ENCODE measurements at places on chromosomes 13 and 19.

DNA sequence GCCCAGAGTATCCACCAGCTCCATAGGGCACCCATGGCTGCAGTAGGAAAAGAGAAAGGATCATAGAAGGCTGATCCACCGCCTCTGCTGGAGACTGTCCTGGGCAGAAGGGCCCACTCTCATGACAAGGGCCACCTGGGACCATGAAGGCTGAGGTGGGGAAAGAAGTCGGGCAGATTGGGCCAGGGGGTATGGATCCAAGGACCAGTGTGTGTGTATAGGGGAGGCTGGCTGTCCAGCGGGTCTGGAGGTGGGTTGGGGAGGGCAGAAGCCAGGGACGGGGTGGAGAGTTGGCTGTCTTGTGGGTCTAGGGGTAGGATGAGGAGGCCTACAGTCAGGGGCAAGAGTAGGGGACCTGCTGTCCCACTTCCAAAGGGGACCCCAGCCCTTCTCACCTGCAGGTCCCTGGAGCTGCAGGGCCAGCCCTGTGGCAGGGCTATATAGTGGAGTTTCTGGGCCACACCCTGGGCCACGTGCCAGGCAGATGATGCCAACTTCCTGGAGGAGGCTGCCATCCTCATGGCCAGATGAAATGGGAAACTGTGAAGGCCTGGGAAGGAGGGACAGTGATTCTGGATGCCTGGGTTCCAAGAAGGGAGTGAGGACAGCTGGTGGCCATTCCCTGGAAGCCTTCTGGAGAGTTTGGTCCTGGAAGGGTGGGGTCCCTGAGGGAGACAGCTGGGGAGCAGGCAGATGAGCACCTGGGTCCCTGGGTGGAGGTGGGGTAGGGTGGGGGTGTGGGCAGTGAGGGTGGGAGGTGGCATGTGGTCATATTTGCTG, at the start of gene FCGBP:
Gene FCGBP, minus strand, starts transcription at position 51 of the 780 bp plus-strand sequence.
- no peak for DNase-seq

DNA sequence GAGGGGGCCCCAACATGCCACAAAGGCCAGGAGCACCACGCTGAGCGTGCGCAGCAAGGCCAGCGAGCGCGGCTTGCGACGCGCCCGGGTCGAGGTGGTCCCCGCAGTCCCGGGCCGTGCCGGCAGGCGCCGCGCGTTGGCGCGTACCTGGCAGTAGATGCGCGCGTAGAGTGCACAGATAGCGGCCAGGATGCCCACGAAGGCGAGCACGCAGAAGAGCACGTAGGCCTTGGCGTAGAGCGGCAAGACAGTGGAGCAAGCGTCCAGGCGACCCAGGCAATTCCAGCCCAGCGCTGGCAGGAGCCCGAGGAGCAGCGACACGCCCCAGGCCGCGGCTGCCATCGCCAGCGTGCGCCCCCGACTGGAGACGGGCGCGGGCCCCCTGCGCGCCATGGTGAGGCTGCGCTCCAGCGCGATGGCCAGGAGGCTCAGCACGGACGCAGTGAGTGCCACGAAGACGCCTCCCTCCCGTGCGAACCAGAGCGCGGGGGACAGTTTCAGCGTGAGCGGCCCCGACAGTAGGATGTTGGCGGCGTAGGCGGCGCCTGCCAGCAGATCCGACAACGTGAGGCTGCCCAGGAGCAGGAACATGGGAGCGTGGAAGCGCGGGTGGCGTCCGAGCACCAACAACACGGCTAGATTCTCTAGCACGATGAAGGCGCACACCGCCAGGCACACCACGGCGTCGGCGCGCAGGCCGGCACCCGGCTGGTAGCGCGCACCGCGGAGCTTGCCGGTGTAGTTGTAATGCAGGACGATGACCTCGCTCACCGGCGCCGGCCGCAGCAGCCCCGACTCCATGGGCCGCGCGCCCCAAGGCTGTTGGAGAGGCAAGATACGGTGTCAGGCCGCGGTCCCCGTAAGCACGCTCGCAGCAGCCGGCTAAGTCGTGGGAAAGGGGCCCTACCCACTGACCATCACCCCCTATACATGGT, 2.8 kb downstream of the S1PR5 start:
- DNase-seq = no peak

DNA sequence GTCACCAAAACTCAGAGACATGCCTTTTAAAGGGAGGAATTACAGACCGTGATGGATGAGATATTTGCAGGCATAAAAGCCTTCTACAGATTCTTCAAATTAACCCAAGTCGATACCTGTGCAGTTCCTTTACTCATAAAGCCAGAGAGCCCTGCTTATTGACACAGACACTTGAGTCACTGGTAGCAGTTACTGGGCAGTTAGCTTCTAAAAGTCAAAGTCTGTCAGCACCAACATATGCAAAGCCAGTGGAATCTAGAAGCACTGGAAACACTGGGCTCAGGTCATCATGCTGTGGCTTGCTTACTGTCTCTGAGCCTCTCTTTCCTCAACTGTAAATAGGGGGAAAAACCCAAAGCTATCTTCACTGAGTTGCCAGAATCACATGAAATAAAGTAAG, 25.7 kb upstream of the LRCH1 start:
- DNase-seq = no peak

DNA sequence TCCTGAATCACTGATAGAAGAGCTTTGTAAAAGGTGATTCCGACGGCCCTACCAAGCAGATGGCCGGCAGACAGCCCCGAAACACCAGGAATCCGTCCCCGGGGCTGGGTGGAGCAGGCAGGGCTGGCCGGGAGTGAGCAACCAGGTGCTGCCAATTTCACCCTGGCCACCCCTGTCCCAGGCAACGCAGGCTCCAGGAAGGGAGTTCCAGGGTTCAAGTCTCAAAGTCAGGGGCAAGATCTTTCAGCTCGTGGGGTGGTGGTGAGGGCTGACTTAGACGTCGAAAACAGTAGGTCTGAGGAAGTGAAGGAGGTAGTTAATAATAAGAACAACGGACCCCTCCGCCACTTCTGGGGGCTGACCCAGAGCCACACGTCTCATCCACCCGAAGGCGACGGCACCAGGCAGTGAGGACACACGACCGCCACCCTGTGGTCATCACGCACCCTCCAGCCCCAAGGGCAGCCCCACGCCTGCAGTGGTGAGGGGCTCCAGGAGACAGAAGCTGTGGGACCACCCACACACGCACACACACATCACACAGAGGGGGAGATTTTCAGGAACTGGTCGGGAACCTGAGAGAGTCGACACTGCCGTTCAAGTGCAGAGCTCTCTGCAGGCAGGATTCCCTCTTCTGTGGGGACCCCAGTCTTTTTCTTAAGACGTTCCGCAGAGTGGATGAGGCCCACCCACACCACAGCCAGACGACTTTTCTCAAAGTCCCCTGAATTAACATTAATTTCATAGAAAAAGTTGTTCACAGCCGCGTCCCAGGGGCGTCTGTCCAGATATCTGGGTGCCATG, 67.2 kb downstream of the SPACA7 start:
- DNase-seq = no peak

- no peak for DNase-seq
Observed at GRCh38 chr13:53920916-53921315, 892.3 kb downstream of the OLFM4 start.

DNA sequence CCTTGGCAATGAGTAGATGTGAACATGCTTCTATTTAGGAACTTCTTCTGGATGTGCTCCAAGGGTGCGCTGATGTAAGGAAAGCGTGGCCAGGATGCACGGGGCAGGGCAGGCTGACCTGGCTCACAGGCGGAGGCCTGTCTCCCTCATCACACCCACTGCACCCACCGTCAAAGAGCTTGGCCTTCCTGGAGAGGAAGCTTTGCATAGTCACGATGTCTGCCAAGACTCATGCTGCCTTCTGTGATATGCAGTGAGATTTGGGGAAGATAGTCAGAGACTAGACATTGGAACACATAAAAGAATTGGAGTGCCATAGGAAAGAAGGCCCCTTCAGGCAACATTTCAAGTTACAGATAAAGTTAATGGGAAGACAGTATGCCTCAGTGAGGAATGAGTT, 82.0 kb downstream of the MYO16 start:
- DNase-seq = no peak

- peak; percentile 14 for DNase-seq
Observed at GRCh38 chr19:54660964-54661363, 1.8 kb upstream of the LILRB4 start.

DNA sequence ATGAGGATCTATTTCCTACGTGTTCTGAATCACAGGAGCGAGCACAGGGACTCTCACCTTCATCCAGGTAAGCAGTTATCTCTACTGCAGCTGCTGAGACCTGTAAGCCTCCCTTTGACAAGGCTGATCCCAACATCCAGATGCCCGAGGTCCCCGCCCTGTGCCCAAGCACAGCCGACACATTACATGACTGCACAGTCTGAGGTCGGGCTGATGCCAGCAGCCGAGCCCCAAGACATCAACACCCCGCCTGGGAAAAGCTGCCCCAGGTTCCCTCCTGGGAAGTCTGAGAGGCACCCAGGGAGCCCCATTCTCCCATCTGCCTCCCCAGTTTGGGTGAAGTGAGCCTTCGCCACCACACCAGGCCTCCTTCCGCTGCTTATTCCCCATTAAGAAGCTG, 95.9 kb downstream of the COL4A1 start:
- DNase-seq = no peak

DNA sequence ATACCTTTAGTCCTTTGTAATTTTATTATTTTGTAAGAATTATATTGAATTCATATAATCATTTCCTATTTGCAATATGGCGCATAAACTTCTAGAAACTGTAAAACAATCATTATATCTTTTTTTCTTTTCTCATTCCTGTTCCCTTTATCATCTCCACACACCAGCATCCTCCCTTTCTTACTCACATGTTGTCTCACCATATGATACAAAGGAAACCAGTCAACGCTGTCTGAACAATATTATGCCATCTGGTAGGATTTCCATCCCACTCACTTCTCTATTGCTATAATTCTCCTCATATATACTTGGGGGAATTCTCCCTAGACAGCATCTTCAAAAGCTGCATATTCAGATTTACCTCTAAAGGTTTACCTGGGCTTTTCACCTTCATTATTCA, 389.8 kb downstream of the NDFIP2 start:
- no peak for DNase-seq

DNA sequence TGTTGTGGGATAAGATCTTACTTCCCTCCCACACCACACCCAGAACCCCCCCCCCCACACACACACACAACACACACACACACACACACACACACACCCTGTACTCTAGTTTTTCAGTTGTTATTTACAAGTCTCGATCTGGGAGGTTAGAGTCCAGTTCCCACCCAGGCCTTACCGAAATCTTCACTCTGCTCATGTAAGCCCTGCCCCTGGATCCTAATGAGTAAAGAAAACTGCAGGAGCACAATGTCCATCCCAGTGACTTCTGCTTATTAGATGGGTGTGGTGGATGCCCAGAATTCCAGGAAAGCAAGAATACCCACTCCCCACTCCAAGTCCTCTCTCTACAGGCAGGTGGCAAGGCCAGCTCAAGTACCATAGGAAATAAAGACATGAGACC, 23.0 kb downstream of the STARD13 start:
- DNase-seq = no peak

DNA sequence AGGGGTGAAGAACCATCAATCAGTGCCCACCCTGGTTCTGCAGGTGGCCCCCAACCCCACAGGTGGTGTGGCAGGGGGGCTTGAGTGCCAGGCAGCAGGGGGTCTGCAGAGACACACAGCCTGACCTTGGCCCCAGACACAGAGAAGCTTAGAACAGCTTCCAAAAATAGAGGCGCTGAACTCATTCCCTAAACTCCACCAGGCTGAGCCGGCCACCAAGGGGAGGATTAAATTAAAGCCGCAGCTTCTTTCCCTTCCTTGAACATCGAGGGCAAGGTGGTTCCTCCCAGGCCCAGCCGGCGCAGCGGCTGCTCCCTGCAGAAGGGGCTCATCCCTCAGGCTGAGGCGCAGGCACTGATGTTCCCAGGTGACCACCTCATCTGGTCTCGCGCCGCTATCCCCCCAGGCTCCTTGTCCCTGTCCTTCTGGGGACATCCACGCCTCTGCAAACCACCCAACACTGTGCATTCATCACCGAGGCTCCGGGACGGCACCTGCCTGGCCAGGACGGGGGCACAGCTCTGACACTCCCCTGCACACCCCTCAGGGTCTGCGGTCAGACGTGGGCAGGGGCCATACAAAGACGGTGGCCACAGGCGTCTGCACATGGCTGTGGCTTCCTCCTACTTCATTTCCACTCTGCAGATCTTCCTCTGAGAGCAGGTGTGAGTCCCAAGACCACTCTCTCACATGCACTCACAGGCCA, 30.9 kb downstream of the LAMP1 start:
- DNase-seq = peak; percentile 56

DNA sequence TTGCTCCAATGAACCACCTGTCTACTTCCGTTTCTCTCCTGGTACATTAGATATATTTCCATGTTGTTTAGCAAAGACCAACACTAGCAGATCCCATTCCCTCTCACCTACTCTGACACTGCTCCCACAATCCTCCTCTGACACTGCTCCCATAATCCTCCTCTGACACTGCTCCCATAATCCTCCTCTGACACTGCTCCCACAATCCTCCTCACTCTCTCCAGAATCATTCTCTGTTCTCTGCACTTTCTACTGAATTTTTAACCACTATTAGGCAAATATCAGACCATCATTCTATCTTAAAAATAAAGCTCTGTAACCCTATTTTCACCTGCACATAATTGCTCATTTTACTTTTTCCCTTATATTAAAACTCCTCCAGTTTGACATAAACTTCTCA, 578.5 kb upstream of the PCDH20 start:
- no peak for DNase-seq

All from muscle of leg (tissue), 16 donors.